ENCODE measurements at places on chromosomes 12 and 14.

- no peak for DNase-seq
These were observed 341.8 kb downstream of the C12orf50 start for GRCh38 chr12:87687362-87687761.

DNA sequence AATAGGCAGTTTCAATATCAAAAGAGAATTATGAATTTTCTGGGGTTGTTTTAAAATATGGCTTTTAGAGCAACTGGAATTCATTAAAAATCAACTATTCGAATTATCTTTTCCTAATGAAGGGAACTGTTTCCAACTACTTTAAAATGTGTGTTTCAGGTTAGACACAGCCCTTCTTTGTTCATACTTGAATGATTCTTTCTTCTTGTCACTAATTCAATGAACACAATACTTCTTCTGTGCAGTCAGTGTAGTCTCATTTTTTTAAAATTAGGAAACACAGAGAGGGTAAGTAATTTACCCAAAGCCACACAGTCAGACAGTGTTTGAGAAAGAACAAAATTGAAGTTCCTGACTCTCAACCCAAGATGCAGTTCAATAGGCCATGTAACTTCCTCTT is 414.0 kb downstream of the CCDC91 start:
- no peak for DNase-seq

DNA sequence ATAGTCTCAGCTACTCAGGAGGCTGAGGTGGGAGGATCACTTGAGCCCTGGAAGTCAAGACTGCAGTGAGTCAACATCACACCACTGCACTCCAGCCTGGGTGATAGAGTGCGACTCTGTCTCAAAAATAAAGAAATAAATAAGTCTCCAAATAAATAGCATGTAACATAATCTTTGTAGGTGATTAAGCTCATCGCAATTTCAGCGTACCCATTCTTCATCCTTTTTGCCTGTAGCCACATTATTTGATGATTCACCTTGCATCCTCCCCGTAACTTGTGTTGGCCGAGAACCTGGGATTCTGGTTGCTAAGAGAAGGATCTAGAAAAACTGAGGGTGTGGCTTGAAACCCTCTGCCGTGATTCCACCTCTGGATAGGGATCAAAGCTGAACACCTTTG is 115.1 kb downstream of the GALC start:
- DNase-seq: no peak

DNA sequence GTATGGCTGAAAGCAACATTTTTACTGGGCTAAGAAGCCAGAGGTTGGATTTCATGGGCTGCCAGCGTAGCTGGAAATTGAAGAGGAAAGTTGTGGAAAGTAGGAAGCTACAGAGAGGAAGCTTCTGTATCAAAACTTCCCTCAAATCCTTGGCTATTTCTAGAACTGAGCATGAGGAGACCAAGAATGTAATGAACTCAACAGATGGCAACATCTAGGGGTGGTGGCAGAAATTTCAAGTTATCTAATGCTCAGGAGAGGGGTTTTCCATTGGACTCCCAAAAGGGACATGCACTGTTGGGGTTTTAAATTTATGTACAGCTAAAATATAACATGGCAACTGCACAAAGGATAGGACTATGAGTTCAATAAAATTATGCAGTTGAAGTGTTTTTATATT is 151.3 kb downstream of the DHRS2 start:
- no peak for DNase-seq

- no peak for DNase-seq
These were observed 333.9 kb downstream of the ZFP36L1 start for GRCh38 chr14:68458840-68459469.

GRCh38 chr14:55968741-55969140 is 149.5 kb upstream of the PELI2 start:
- no peak for DNase-seq

DNA sequence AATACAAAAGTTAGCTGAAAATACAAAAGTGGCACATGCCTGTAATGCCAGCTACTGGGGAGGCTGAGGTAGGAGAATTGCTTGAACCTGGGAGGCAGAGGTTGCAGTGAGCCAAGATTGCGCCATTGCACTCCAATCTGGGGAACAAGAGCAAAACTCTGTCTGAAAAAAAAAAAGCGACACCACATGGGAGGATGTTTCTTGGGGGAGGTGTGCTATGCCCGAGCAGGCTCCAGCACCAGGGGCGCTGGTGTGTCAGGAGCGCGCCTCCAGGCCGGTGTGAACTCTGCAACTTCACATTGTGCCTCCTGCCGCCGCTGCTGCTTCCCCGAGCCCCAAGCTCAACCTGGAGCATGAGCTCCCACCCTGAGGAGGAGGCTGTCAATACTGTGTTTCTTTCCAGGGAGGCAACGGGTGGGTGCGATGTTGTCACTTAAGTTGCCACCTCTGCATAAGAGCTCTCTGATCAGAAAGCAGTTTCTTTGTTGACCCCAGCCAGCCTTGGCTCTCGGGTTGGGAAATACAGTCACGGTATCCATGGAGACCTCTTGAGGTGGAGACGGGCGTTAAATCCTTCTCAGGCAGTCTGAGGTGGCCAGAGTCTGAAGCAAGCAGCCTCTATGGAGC is 18.9 kb downstream of the DEGS2 start:
- no peak for DNase-seq

DNA sequence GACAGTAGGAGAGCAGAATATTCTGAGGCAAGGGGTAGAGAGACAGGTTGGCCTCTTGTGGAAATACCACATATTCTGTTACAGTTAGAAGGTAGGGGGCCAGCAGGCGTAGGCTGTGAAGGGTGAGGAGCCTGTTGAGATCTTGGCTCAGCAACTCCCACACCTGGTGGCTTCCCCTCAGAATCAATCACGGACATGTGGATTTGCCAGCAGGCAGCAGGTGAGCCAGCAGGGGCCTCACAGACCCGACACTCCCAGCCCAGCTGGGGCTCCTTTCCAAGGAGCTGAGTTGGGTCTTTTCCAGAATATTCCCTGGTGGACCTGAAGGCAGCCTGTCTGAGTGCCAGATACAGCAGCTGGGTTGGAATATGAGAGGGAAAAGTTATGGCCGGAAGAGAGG is 150.0 kb upstream of the CRY1 start:
- DNase-seq: no peak

GRCh38 chr14:51653775-51654532 is 2.2 kb downstream of the FRMD6 start:
- DNase-seq: no peak

- no peak for DNase-seq
These were observed 800.5 kb downstream of the LRFN5 start for GRCh38 chr14:42407153-42407552.

- no peak for DNase-seq
These were observed 53.9 kb downstream of the METTL25 start for GRCh38 chr12:82412246-82412645.

- DNase-seq: no peak
These were observed 171.7 kb upstream of the FLRT2 start for GRCh38 chr14:85358136-85358785.

GRCh38 chr12:44618946-44619345 is 257.2 kb downstream of the NELL2 start:
- no peak for DNase-seq

GRCh38 chr12:89733579-89734201 is 25.1 kb upstream of the ATP2B1 start:
- no peak for DNase-seq

DNA sequence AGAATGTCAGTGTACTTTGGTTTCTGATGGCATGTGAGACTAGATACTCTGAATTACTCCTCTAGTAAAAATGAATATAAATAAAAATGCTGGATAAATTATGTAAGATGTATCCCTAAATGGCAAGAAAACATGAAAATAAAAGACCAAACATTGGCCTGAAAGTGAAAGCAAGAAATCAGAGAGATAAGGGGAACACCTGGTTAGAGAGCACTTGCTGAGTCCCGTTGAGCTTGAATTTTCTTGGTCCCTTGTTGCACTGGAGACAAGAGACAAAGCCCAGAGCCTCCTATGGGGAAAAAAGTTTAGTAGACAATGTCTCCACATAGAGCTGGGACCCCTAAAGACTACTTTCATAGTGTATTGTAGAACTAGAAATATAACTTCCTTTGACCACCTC is 23.9 kb downstream of the RASSF8 start:
- DNase-seq: no peak

DNA sequence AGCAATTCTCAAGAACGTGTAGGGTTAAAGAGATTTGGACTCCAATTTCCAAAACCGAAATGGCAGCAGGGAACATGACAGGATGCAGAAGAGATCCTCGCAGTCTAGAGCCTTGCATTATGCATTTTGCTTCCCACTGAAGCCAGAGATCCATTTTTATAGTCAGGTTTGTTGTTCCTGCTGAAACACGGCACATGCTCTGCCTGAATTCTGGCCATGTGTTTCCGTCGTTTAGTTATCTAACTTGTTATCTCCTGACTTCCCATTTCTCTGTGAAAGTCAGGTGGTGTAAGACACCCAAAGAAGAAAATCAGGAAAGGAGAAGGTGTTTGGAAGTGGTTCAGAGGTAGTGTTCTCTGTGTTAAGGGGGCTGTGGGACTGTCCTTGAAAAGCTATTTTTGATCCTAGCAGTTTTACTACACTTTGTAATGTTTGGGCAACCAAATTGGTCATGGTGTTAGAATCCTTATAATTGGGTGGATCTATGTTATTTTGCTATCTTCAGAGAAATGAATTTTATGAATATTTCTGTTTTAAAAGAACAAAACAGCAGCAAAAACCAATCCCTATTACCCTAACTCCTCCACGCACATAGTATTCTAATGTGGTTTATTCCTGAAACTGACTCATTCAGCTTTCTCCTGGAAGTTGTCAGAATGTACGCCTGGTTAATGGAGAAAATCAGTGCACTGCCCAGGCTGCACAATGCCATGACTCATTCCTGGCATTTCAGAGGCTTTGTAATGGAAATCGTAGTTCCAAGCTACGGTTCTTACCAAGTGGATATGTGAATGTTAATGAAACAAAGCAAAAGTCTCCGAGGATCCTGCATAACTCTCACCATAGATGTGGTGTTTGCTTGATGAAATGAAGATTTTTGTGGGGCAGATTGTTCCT is 110.1 kb downstream of the SAMD4A start:
- no peak for DNase-seq

DNA sequence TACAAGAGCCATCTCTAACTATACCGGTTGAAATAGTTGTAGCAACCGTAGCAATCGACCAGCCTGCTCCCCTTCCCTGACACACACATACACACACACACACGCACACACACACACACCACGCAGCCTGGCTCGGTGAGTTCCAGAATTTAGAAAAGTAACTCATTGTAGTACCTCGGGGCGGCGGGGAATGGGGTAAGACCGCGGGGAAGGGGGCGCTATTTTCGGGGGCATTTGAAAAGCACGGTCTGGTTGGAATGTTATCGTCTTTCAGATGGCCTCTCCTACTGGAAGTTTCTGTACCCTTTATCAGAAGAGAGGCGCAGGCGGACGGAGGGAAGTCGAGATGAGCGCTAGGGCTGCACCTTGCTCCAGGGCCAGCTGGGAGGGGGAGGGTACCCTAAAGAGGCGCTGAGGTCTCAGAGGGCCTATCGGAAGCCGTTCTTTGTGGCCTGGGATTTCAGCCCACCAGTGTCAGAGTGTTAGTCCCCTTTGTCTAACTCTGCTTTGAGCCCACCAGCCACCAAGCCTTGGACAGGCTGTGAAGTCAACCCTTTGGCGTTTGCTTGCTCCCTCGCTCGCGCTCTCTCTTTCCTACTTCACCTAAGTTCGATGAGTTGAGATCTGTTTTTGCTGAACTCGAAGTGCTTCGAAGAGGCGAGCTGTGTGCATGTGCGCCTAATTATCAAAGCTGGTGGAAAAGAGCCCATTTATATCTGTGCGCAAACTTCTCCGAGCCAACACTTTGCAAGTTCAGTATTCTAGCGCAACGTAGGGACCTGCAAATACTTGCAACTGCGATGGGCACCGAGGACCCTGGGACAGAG is 837 bp downstream of the COL2A1 start:
- no peak for DNase-seq

DNA sequence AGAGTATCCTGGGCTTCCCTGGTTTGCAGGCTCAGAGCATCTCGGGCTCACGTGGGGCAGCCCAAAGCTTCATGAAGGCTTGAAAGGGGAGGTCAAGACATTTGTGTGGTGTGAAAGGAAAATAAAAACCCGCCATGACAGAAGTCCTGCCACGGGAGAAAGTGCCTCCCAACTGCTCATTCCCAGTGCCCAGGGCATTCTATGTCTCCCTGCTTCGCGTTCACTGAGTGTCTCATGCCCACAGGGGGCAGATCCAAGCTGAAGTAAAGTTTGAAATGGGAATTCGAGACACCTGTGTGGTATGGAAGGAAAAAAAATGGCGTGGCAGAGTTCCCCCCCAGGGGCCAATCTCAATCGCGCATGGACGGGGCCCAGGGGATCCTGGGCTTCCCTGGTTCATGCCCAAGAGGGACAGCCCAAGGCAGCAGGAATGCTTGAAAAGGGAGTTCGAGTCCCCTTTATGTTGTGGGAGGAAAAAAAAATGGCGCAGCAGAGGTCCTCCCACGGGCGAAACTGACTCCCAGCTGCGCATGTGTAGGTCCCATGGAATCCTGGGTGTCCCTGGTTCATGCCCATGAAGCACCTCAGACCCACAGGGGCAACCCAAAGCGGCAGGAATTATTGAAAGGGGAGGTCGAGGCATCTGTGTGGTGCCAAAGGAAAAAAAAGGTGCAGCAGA is 576.7 kb downstream of the ALG10 start:
- no peak for DNase-seq

- DNase-seq: no peak
These were observed 15.4 kb downstream of the MRPL42 start for GRCh38 chr12:93482721-93483120.

GRCh38 chr14:104119119-104119487 is 19.3 kb upstream of the KIF26A start:
- no peak for DNase-seq

- DNase-seq: no peak
These were observed 73.2 kb upstream of the SLC35F4 start for GRCh38 chr14:57939084-57939483.

DNA sequence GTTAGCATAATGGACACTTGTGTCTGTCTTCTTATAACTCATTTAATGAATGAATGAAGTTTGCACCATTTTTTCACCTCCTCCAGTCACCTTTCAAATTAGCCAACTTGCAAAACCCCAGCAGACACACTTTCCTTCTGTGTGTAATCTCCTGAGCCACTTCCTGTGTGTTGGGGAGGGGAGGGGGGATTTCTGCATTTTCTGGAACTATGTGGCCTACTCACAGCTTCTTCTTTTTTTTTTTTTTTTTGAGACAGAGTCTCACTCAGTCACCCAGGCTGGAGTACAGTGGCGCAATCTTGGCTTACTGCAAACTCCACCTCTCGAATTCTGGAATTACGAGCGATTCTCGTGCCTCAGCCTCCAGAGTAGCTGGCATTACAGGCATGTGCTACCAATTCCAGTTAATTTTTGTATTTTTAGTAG is 4.1 kb upstream of the SERPINA1 start:
- no peak for DNase-seq

- no peak for DNase-seq
These were observed 1.0 kb upstream of the NAP1L1 start for GRCh38 chr12:76085520-76085868.

- no peak for DNase-seq
These were observed 206.2 kb downstream of the SLC6A15 start for GRCh38 chr12:84706374-84706773.

DNA sequence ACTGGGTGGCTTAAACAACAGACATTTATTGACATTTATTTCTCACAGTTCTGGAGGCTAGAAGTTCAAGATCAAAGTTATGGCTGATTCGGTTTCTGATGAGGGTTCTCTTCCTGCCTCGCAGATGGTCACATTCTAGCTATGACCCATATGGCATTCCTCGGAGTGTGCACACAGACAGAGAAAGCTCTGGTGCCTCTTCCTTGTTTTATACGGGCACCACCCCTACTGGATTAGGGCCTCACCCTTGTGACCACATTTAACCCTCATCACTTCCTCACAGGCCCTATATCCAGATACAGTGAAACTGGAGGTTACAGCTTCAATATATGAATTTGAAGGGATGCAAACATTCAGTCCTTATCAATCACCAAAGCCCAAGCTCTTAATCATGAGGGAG is 77.0 kb upstream of the OVCH1 start:
- DNase-seq: no peak

Measured in bone marrow (tissue), 2 donors.